ENCODE measurements at places on chromosomes 11 and 22.

- peak; percentile 86 for DNase-seq
These were observed 135.1 kb downstream of the BCR start for GRCh38 chr22:23315341-23315917.

DNA sequence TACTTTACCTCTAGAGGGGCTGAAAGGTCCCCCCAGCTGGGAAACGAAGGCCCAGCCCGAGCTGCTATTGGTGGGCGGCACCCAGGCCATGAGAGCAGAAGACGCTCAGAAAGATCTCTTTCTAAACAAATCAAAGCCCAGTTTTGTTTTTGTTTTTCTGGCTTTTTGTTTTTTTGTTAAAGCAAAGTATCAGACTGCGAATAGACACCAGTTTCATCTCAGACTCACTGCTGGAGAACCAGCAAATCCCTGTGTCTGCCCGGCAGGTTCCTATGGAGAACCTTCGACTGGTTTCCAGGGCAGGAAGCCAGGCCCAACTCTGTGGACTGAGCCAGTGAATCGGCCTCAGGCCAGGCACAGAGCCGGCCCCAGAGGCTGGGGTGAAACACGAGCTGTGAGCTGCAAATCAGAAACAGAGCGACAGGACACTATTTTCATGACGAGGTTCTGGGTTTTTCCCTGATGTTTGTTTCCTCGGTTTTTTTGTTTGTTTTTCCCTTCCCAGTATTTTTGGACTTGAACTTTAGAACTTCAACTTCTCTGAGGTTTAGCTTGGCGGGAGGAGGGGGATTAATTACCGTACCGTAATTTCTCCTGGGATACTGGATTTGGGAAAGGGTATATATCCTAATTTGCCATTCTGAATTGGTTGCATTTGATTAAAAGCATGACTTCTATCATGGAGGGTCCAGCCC lies 16.0 kb upstream of the B4GALNT4 start:
- no peak for DNase-seq

DNA sequence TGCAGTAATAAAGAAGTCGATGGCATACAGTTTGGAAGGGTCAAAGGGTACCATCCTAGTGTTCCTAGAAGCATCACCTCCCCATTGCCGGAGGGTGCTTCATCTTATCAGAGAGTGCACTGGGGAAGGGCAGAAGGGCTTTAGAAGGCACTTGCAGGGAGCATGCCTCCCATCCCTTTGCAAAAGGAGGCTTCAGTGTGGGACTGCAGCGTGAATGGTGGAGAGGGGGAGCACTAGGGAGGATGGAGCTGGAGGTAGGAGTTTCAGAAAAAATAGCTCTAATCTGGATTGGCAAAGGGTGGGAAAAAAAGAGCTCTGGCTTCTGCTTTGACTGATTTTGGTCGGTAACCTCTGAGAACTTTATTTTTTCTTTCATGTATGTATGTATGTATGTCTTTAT lies 5.0 kb downstream of the NTM start:
- DNase-seq, result no peak

DNA sequence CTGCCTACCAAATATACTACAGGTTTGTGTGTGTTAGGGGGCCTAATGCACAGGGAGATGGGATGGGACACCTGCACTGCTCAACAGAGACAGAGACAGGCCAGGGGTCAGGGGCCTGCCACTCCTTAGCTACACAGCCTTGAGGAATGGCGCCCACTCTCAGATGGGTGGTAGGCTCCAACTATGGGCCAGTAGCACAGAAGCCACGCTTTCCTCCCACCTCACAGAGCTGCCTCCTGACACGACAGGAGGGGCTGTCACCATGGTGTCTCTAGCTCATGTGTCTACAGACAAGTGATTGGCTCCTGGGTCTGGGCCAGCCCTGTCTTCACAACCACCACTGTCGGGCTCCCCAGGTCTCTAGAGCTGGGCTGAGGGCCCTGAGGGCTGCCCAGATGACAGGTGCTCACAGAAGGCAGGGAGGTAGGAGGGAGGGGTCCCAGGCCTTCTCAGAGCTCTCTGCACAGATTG lies 81.8 kb downstream of the DGCR2 start:
- DNase-seq, result no peak

GRCh38 chr11:128731041-128731663 lies 37.3 kb downstream of the FLI1 start:
- no peak for DNase-seq

GRCh38 chr11:2296913-2297622 lies 4.7 kb downstream of the C11orf21 start:
- no peak for DNase-seq

GRCh38 chr11:17776212-17776875 lies 41.8 kb downstream of the KCNC1 start:
- DNase-seq, result no peak

DNA sequence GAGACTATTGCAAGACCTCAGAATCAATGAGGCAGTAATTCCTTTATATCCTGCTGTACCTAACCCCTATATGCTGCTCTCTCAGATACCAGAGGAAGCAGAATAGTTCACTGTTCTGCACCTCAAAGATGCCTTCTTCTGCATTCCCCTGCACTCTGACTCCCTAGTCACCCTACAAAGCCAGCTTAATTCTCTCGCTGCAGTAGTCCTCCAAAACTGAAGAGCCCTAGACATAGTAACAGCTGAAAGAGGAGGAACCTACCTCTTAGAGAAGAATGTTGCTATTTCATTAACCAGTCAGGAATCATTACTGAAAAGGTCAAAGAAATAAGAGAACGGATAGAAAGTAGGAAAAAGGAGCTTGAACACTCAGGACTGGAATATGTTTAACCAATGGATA lies 49.3 kb downstream of the PRSS23 start:
- DNase-seq, result no peak

GRCh38 chr11:115287266-115287665 lies 216.9 kb downstream of the CADM1 start:
- no peak for DNase-seq

DNA sequence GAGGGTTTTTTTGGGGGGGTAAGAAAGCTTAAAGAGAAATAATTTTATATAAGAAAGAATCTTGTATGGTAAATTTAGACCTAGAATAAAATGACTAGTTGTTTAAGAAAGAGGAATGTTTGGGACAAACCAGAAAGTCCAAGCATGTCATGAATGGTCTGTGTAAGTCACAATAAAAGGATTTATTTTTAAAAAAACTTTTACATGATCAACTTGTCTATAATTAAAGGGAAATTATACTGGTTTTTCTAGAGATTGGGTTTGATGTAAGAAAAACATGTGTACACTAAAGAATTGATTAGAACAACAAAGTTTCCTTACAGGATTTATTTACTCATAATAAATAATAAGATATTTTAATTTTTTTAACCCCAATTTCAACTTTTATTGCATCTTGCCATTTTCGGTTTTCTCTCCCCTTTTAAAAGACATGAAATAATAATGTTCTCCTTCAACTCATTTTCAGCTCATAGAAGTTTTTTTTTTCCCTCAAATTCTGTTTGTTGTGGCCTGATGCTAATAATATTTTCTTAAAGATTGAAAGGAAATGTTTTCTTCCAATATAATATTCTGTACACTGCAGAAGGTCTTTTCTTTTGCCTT lies 35.4 kb upstream of the INCENP start:
- no peak for DNase-seq

DNA sequence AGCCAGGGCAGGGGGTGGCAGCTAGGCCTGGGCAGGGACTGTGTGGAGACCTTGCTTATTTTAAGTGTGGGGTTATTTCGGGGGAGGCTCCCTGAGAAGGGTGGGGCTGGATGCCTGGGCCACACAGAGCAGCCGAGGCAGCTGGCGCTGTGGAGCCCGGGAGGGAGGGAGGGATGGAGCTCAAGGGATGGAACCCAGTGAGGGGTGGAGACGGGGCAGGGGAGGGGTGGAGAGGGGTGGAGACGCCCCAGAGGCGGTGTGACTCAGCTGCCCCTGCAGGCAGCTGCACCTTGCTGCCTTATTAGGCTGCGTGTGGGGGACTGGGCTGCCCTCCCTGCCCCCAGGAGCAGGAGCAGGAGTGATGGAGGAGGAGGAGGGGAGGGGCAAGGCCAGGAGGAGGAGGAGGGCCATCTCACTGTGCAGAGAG lies 9.8 kb upstream of the TSSC4 start:
- DNase-seq, result no peak

DNA sequence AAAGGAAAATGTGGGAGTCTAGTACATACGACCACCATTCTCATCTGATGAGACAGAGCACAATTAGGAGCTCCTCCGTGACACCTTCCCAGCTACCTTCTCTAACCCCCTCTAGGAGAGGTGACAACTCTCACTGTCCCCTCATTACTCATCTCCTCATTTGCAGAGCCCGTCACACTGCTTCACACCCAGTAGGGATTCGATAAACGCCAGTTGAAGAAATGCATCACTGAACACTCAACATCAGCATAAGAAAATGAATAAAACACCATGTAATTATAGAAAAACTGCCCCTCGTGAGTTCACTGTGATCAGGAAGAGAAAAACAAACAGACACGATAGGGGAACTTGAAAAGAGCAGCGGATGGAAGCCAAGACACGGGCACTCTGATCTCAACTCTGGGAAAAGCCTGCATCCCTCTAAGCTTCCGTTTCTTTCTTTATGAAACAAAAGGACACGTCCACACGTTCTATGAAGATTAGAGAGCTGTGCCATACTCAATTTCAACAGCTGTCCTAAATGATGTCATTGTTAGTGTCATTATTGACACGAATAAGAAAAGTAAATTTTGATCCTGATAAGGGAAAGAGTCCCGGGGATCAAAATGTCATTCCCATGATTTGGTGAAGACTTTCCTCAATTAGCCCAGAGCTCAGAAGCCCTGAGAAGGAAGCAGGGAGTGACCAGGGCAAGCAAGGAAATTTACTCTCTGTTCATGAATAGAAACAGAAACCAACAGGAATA lies 356.9 kb downstream of the LARGE1 start:
- no peak for DNase-seq

- DNase-seq, result no peak
These were observed 572 bp upstream of the CABP2 start for GRCh38 chr11:67523556-67524479.

DNA sequence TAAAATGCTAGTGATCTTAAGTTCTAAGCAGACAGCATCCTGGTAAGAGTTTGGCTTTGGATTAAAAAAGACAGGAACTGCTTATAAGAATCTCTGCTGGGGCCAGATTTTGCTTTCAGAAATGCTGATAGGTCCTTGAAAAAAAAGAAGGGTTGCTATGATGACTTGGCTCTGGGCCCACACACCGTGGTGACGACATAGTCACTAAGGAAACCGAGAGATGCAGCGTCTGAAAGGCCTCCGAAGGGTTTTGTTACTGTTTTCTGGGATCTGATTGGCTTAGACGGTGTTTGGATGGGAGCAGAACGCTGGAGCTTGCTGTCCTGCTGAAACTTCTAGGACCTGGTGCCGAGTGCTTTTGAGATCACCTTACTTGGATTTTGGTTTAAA lies 8.4 kb downstream of the FAM118A start:
- peak; percentile 87 for DNase-seq

- no peak for DNase-seq
These were observed 578 bp upstream of the NUP160 start for GRCh38 chr11:47848700-47849155.

- no peak for DNase-seq
These were observed 17.4 kb downstream of the SGSM3 start for GRCh38 chr22:40387746-40388145.

- no peak for DNase-seq
These were observed 173.7 kb upstream of the DDI1 start for GRCh38 chr11:103862802-103863174.

DNA sequence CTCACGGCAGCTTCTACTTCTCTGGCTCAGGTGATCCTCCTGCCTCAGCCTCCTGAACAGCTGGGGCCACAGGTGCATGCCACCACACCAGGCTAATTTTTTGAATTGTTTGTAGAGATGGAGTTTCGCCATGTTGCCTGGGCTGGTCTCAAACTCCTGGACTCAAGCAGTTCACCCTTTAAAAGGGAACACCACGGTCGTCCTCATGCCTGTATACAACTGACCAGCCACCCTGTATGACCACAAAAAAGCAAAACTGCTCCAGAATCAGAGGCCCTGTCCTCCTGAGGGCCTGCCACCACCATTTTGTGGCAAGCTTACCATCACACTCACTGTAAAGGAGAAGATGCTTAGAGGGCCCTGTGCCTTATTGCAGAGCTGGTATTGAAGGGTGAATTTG lies 2.2 kb downstream of the GLB1L3 start:
- DNase-seq, result no peak

GRCh38 chr11:78418584-78419211 lies 1.1 kb upstream of the GAB2 start:
- peak; percentile 49 for DNase-seq

- no peak for DNase-seq
These were observed 9.4 kb upstream of the NAP1L4 start for GRCh38 chr11:3001496-3001895.

DNA sequence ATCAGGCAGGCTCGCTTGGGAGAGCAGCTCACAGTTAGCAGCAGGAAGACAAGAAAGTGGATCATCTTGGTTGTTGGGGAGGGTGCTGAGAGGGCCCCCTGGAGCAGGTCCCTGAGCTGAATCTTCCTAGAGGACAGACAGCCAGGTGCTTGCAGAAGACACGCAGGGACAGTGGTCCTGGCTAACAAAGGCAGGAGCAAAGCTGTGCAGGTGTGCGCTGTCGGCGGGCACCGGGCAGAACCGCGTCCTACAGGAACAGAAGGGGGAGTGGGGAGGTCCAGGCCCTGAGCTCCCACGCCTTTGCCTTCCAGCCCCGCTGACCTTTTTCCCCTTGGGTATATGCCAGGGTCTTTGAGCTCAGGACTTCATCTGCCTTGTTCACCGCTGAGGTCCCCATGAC lies 30.1 kb upstream of the PARVB start:
- DNase-seq, result no peak

- DNase-seq, result peak; percentile 35
These were observed 938 bp downstream of the LAYN start for GRCh38 chr11:111541254-111542061.

- DNase-seq, result peak; percentile 64
These were observed 33.6 kb upstream of the ADORA2A start for GRCh38 chr22:24393848-24394247.

- no peak for DNase-seq
These were observed 93.4 kb upstream of the DRD2 start for GRCh38 chr11:113568566-113568965.

Data from inflammatory macrophage treated with lipopolysaccharide for 1 hour (primary cell).